Uterus (tissue), 4 donors: ENCODE measurements at places on chromosomes 16 and 17. TPM values are rescaled to one million over a fixed set of nuclear protein-coding genes. Genes with fewer than 3 reads are reported as not detected.

- no peak overlapping the region for H3K4me3 ChIP-seq
- H3K4me1 ChIP-seq, result no peaks in the 10 kb centered on the region
- H3K27ac ChIP-seq, result no peak overlapping the region
- H3K27me3 ChIP-seq, result no peaks in the 10 kb centered on the region
- DNase-seq, result no peak
Observed at GRCh38 chr17:38476549-38476948, 48.3 kb downstream of the ARHGAP23 start.

DNA sequence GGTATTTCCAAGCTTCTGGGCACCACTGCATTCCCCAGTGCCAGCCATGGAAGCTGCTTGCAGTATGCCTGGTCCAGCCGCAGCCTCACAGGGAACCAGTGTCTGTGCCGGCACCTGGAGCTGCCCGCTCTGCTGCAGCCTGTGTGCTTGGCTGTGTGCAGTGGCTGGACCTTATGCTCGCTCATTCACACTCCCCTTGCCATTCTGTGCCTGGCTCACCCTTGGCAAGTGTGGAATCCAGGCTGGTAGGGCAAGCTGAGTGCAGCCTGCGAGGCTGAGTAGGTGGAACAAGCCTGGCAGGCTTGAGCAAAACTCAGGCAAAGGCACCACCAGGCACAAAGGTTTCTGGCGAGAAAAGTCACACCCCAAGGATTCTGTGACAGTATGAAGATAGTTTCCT, 144.0 kb downstream of the MYO1D start:
- no peak for DNase-seq
- H3K27me3 ChIP-seq, result no peaks in the 10 kb centered on the region
- H3K4me3 ChIP-seq, result no peak overlapping the region
- no peak overlapping the region for H3K27ac ChIP-seq
- H3K4me1 ChIP-seq, result no peaks in the 10 kb centered on the region

- H3K4me1 ChIP-seq, result no peaks in the 10 kb centered on the region
- no peaks in the 10 kb centered on the region for H3K36me3 ChIP-seq
- no peak overlapping the region for H3K27ac ChIP-seq
- no peak overlapping the region for H3K4me3 ChIP-seq
- no peak for DNase-seq
Observed at GRCh38 chr17:16044487-16044886, 44.9 kb downstream of the TTC19 start.

DNA sequence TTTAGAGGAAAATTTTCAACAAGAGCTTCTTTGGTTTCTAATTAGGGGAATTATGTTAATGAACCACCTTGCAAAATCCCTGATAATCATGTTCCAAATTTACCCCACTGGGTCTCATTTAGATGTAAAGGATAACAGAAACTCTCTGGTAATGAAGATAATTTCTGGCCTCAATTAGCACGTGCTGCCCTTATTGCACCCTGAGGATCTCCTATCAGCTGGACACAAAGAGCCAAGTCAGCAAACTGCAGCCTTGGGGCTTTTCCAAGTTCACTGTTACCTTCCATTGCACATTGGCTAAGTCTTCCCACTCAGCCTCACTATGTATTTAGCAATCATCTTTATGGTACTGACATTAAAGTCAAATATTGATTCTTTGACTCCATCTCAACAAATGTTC, 78.1 kb downstream of the GP2 start:
- no peaks in the 10 kb centered on the region for H3K36me3 ChIP-seq
- H3K27ac ChIP-seq, result no peak overlapping the region
- no peaks in the 10 kb centered on the region for H3K4me1 ChIP-seq
- no peaks in the 10 kb centered on the region for H3K27me3 ChIP-seq
- DNase-seq, result no peak

- DNase-seq, result no peak
- no peak overlapping the region for H3K4me3 ChIP-seq
- H3K27ac ChIP-seq, result no peak overlapping the region
Observed at GRCh38 chr16:76214856-76215255, 62.3 kb upstream of the CNTNAP4 start.

GRCh38 chr16:85935974-85936760, 37.2 kb downstream of the IRF8 start:
- no peak overlapping the region for H3K4me3 ChIP-seq
- no peaks in the 10 kb centered on the region for H3K27me3 ChIP-seq
- H3K36me3 ChIP-seq, result no peaks in the 10 kb centered on the region
- no peaks in the 10 kb centered on the region for H3K4me1 ChIP-seq
- H3K27ac ChIP-seq, result no peak overlapping the region

DNA sequence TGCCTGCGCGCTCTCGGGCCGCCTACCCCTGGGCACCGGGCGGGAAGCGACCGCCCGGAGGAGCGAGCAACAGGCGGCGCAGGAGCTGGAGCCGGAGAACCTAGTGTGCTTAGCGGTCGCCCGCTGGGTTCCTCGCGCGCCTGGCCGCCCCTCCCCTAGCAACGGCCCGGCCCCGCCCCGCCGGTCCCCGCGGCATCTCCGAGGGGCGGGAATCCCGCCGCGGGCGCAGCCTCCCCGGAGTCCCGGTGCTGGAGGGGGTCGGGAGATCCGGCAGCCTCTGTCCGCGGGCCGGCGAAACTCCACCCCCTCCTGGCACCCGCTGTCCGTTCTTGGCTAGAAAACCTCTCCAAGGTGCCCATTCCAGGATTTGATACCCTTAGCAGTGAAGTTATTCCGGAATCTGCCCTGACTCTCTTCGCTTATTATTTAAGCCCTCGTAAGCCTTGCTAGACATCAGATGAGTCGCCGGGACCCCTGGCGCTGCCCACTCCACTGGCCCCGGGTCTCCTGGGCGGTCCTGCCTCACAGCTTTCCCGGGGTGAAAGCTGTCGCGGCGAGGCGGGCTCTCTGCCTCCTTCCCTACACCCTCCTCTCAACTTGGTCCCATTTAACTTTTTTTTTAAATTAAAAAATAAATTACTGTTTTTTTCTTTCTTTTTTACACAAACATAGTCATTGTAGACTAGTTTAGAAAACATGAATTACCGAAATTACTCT, at the start of gene RPRML:
Gene RPRML (minus strand): TSS at position 107 of the 717 bp plus-strand sequence. CDS start 246 bp downstream, outside the sequence.
- peaks cover 15% of the 10 kb centered on the region for H3K27me3 ChIP-seq
- peak within 1 kb of the TSS; percentile 47 for H3K4me3 ChIP-seq
- H3K27ac ChIP-seq, result no peak within 1 kb of the TSS
- DNase-seq, result peak; percentile 34
- no peaks in the 10 kb centered on the region for H3K36me3 ChIP-seq

DNA sequence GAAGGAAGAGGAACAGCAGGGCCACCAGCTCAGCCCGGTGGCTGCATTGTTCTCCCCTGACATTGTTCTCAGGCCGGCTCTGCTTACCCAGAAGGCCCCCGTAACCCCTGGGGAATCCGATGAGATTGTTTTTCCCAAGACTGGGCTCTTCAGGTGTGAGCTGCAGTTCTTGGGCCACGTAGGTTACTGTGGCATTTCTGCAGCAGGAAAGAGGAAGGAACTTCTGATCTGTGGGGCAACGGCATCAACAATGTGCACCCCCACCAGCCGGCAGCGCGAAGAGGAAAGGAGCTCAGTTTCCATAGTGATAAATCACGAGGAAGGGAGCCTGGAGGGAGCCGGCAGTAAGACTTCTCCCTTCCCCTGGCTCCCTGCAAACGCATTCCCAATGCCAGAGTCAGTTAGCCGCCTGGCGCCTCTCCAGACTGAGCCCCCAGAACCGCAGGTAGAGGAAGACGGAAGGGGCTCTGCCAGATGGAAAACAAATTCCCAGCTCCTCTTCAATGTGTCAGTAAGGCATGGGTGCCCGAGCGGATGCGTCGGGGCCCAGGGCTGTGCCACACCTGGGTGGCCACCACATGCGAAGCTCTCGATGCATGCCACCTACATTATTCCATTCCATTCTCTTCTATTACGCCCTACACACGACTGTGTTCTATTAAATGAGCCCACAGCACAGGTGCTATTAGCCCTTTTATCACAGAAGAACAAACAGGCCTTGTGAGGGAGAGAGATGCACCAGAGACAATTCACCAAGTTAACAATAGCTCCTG, 21.5 kb upstream of the PECAM1 start:
- H3K4me1 ChIP-seq, result no peaks in the 10 kb centered on the region
- H3K36me3 ChIP-seq, result no peaks in the 10 kb centered on the region
- no peak overlapping the region for H3K4me3 ChIP-seq
- peak; percentile 53 for DNase-seq

DNA sequence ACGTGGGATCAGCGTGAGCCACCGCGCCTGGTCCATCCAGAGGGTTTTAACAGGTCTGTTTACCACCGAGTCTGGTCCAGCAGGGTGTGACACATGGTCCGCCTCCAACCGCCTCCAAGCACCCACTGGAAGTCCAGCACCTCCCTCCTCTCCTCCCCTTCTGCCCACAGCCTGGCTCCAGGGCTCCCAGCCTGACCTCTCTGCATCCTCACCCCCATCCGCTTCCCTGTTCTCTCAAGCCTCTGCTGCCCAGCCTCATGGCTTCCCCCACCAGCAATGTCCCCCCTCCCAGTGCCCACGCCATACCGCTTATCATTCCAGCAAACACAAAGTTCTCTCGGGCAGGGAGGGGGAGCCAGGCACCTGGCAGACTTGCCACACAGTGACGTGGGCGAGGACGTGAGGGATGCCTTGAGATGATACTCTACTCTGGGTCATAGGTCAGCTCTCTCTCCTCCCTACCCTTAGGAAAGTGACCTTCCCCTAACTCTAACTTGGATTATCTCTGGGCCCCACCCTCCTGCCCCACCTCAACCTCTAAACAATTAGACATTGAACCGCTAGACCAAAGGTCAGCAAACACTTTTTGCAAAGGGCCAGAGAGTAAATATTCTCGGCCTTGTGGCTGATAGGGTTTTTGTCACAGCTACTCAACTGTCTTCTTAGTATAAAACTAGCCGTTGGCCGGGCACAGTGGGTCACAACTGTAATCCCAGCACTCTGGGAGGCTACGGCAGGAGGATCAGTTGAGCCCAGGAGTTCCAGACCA, 23.1 kb downstream of the CDC42EP4 start:
- peaks cover 42% of the 10 kb centered on the region for H3K4me1 ChIP-seq
- peak; percentile 72 for DNase-seq
- no peaks in the 10 kb centered on the region for H3K36me3 ChIP-seq
- H3K27me3 ChIP-seq, result no peaks in the 10 kb centered on the region

DNA sequence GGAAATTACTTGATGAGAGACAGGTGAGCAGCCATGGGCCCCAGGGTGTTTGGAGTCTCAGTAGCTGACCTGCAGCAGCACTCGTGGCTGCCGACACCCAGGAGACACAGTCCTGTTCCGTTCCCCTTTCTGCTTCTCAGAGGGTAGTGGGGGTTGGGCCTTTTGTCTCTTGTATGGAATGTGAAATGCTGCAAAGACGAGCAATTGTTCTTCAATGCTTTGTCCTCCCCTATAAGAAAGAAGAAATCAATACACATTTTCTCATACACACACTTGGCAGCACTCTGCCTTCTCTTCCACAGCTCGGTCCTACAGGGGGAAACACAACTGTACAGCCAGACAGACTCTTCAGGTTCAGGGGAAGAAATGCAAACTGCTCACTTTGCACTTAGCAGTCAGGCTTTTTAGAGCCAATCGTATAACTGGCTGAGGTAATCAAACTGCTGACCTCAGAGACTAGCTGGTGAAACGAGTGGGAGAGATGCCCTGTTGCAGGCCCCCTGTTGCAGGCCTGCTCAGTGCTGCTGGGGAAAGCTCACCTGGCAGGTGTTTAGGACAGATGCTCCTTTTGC, 96.7 kb downstream of the AATF start:
- no peaks in the 10 kb centered on the region for H3K27me3 ChIP-seq
- H3K4me1 ChIP-seq, result no peaks in the 10 kb centered on the region
- no peaks in the 10 kb centered on the region for H3K36me3 ChIP-seq
- no peak overlapping the region for H3K27ac ChIP-seq
- H3K4me3 ChIP-seq, result no peak overlapping the region
- DNase-seq, result no peak

- no peaks in the 10 kb centered on the region for H3K36me3 ChIP-seq
- H3K4me3 ChIP-seq, result no peak overlapping the region
- H3K27ac ChIP-seq, result no peak overlapping the region
- no peak for DNase-seq
Observed at GRCh38 chr17:56884483-56885311, 29.2 kb downstream of the TRIM25 start.

DNA sequence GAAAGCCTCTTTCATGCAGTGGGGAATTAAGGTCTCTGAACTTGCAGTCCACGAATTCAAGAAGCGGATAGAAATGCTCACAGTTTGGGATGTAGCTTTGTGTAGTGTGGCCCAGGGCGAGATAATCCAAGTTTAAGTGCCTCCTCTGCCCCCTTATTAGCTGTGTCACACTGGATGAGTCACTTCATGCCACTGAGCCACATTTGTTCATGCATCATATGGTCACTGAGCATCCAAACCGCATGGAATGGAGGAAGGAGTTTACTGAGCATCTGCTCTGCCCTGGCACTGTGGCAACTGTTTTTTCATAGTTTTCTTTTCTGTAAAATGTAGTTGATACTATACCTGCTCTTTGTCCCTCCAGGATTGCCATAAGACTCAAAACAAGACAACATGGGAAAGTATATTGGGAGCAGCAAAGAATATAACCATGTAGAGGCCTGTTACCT, 15.1 kb upstream of the DHX8 start:
- no peaks in the 10 kb centered on the region for H3K36me3 ChIP-seq
- no peaks in the 10 kb centered on the region for H3K4me1 ChIP-seq
- no peak for DNase-seq
- no peaks in the 10 kb centered on the region for H3K27me3 ChIP-seq
- H3K4me3 ChIP-seq, result no peak overlapping the region
- H3K27ac ChIP-seq, result no peak overlapping the region

DNA sequence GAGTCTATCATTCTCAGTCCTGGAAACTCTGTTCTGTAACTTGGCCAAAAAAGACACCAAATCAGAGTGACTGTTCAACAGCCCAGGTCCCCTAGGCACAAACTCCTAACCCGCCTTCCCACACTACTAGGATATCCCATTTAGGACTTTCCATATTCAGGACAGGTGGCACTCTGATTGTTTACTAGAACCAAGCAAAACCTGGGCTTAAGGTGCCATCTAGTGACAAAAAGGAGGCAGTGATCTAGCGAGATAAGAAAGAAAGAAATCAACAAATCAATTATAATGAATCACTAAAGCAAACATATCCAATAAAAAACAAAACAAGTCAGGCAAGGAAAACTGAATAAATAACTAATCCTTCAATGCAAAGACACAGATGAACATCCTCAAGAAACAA, 203.9 kb downstream of the CEP112 start:
- no peaks in the 10 kb centered on the region for H3K36me3 ChIP-seq
- no peaks in the 10 kb centered on the region for H3K27me3 ChIP-seq
- no peak for DNase-seq
- H3K4me1 ChIP-seq, result no peaks in the 10 kb centered on the region

TEX14 gene
- not detected for total RNA-seq

NUPR1 gene
- 20.6 TPM for total RNA-seq

GUCY2D gene
- total RNA-seq, result not detected

CPHXL2 gene
- not detected for total RNA-seq

HOXB4 gene
- not detected for total RNA-seq

GP1BA gene
- total RNA-seq, result not detected
